ENCODE measurements at places on chromosomes 6 and 20. TPM values are rescaled to one million over a fixed set of nuclear protein-coding genes. Genes with fewer than 3 reads are reported as not detected.

Gene C20orf96
- total RNA-seq: 13.8 TPM

Gene LY6G6D
- total RNA-seq: not detected

Gene RIMS1
- 0.83 TPM for total RNA-seq

Gene ABRACL
- total RNA-seq: 123 TPM

Gene ACTL10
- 0.46 TPM for total RNA-seq

Gene TUBB2B
- total RNA-seq: 320 TPM

Gene RAET1L
- total RNA-seq: not detected

Gene PCNA
- total RNA-seq: 274 TPM

Gene DZANK1
- 9.6 TPM for total RNA-seq

Gene PXDC1
- 3.1 TPM for total RNA-seq

Gene CCN6
- total RNA-seq: not detected

Gene SLC24A3
- 0.83 TPM for total RNA-seq

Gene SLC22A2
- 0.86 TPM for total RNA-seq

Gene PSMB1
- 245 TPM for total RNA-seq
